ENCODE measurements at places on chromosomes 2 and 18.
A peak's percentile ranks its signal among the peaks of the same experiment; 100 is the strongest.

DNA sequence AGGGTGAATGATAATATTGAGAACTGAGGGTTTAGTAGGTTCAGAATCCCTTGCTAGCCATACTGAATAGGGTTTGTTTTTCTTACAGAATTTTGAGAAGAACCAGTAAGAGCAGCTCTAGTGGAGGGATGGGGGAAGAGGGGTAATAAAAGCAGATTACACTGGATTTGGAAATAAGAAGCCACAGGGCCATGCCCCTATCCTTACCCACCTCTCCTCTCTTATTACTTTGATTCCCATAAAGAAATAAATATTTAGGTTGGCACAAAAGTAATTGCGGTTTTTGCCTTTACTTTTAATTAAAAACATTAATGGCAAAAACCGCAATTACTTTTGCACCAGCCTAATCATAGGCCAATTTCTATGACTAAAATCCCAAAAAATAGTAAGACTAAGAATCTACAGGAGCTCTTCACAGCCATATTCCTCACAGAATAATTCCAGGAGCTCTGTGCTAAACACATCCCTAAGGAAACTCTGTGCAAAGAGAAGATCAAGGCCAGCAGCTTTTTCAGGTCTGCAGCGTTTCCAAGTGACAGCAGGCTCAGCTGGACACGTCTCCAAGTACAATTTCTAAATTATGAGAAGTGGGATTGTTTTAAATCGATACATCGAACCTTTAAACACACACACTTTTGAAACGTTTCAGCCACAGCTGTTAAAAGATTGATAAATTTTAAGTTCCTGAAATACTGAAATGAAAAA, 58.4 kb upstream of the RTN4 start:
- DNase-seq = no peak

- no peak for DNase-seq
Measured at GRCh38 chr2:7411691-7412090, 494.5 kb downstream of the RNF144A start.

GRCh38 chr2:209938906-209939305, 63.5 kb upstream of the RPE start:
- no peak for DNase-seq

GRCh38 chr2:69645031-69645431, 1.5 kb upstream of the AAK1 start:
- DNase-seq = no peak

DNA sequence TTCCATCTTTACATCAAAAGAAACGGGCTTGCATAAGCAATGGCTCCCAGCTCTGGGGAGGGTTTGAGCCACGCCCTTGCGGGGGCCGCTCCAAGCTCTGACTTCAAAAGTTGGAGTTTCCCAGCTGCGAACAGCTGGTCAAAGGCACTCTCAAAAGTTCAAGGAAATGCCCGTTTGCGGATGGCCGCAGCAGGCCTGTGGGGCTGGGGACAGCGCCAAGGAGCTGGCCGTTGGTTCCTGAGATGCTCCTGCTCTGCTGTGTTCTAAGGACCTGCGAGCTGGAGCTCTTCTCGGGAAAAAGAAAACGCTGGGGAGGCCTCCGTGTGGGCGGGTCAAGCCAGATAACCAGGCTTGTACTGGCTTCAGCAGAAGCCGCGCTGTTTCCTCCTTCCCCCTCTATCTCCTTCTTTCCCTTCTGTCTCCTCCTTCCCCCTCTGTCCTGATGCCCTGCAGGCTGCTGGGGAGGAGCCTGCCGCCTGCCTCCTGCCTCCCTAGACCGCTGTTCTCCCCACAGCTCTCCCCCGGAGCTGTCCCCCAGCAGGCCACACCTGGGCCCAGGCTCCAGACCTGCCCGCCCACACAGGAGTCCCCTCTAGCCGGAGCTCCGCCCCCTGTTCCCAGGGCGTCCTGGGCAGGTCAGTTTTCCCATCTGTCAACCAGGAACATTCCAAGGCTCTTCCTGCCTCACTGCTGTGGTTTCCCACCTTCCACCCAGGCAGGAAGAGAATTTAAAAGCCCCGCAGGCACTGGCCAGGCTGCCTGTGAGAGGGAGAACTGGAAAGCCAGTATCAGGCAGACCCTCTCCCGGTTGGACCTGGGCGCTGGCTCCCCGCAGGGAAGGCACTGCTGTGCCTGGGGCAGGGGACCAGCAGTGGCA, 14.1 kb downstream of the KLF11 start:
- no peak for DNase-seq

DNA sequence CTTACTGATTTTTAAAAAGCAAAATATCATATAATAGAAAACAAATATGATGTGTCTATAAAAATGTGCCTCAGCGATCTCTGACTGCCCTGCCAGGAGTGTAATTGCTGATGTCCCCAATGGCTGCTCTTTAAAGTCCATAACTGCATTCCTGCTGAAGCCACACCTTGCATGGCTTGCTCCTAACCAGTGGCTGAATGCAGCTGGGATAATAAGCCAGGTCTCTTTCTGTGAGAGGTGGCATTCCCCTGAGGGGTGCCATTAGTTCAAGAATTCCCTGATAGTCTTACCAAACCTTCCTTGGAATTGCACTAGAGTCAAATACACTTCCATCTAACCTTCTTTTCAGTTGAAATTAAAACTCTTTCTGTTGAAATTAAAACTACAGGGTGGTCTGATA, 125.8 kb upstream of the ZNF804A start:
- DNase-seq = no peak

DNA sequence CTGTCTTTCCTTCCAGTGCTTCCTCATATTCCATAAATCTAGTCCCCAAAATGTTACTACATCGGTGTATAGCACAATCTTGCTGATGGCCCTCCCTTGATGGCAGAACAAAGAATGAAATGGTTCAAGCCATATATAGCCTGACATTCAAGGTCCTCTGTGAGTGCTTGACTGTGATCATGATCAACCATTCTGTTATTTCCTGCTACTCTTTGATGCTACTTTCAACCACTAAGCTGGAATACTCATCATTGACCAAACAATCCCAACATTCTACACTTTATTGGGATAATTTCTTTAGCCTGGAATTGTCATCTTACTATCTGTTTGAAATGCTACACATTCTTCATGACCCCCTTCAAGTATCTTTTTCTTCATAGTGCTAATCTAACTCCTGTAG, 633.9 kb downstream of the PLCL1 start:
- DNase-seq = no peak

DNA sequence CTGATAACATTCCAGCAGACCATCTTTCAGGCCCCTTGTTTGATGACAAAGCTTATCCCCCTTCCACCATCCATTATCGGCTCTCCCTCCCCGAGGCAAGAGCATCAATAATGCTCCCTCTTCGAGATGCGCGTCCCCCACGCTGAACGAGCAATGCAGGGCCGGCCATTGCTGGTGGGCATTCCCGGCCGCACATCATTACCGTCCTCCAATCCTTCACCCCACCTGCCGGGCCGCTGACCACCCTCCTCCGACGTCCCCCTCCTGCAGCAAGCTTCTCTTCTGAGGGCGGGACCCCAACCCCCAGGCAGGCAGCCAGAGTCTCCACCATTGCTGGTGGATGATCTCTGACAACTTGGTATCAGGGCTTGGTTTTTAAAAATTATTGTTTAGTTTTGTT, 208.6 kb downstream of the SMAD2 start:
- no peak for DNase-seq

GRCh38 chr2:139790807-139791752, 1010.9 kb upstream of the NXPH2 start:
- DNase-seq = no peak

GRCh38 chr2:66601624-66602023, 166.7 kb downstream of the MEIS1 start:
- no peak for DNase-seq

GRCh38 chr2:235951493-235951892, 216.7 kb downstream of the GBX2 start:
- DNase-seq = no peak

DNA sequence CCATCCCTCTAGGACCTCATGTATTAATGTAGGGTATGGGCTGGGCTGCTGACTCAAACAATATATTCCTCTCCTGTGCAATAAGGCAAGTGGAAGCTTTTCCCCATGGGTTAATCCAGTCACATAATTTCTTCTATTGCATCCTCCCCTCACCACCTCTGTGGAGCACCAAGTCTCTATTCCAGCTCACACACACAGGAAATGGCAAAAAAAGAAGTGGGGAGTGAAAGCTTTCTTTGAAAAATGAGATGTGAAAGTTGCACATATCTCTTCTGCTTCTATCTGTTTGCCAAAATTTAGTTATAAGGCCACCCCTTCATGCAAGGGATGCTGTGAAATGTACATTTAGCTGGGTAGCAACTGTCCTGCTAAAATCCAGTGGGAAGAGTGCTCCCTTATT, 121.3 kb downstream of the CDC42EP3 start:
- no peak for DNase-seq

DNA sequence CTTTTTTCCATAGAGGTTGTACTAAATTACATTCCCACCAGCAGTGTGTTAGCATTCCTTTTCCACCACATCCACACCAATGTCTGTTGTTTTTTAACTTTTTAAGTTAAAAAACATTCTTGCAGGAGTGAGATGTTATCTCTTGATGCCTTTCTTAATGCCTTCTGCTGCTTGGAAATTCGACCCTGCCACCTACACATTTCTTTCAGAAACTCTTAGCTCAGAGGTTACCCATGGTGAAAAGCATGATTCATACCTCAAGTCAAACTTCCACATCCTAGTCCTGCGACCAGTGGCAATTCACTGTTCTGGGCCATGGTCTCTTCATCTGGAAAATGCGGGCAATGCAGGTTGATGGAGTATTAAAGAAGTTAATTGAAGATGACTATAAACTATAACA, 12.7 kb upstream of the HNMT start:
- no peak for DNase-seq

DNA sequence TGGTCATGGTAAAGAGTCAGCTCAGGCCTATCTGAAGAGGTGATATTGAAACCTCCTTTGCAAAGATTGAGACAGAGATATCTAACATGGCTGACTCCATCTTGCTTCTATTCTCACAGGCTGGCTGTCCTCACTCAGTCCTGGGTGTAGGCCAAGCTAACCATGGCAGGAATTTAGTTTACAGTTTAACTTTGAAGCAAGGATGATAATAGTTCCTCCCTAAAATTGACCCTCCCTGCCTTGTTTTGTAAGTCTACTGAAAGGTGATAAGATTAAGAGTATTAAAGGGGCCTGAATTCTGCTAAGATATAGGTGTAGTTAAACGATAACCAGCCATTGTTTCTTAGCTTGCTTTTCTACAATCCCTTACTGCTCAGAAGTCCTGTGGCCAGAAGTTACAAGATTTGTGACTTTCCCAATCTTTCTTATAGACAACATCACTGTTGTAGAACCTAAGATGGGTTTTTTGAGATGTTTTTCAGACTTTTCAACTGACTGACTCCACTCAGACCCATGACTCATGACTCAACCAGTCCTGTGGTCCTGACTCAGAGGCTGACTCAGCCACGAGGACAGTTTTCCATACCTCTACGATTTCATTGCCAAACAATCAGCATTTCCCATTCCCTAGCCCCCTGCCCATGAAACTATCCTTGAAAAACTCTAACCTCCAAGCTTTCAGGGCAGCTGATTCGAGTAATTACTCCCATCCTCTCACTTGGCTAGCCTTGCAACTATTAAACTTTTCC, 195.7 kb upstream of the SESTD1 start:
- no peak for DNase-seq

DNA sequence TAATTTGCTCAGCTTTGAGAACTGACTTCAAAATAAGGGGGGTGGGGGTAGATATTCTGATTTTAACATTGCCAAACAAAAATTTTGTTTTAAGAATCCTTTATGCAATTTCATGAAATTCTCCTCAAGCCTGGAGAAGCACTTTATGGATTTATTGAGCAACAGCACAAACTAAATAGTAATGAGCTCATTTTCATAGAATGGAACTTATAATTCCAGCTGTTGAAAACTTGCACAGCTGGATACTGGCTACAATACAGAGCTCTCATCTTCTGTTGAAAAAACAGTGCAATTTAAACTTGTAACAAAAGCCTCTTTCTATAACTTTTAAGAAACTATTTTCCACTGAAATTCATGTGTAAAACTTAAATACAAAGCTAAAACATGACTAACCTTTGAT, 137.6 kb upstream of the FN1 start:
- no peak for DNase-seq

DNA sequence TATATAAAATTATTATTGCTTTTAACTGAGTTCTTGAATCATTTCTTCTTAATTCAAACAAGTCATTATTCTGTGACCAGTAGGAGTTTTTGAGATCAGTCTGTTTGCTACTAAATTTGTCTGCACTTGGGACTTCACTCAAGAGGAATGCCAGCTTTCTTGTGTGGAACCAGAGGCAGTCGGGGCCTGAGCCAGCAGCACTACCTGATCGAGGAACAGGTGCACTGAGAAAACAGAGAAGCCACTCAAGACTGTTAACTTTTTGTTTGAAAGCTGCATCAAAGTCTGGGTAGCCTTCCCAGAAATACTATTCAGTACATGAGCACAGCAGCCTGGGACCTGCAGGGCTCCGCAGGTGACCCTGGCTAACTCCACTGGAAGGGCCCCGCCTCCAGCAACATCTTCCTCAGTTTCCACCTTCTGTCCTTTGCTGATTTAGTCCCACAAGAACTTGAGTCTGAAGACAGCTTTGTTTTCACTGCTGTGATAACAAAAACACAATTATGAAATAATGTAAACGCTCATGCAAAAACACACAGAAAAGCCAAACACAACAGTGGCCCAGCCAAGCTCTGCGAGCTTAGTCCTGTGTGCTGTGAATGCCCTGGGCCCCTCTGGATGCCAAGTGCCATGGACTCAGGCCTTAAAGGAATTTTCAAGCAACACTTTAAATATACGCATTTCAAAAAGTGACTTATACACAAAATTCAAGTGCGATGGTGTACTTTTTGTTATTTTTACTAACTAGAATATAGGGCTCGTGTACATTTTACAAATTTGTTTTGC, 62.0 kb downstream of the SH3YL1 start:
- DNase-seq = no peak

DNA sequence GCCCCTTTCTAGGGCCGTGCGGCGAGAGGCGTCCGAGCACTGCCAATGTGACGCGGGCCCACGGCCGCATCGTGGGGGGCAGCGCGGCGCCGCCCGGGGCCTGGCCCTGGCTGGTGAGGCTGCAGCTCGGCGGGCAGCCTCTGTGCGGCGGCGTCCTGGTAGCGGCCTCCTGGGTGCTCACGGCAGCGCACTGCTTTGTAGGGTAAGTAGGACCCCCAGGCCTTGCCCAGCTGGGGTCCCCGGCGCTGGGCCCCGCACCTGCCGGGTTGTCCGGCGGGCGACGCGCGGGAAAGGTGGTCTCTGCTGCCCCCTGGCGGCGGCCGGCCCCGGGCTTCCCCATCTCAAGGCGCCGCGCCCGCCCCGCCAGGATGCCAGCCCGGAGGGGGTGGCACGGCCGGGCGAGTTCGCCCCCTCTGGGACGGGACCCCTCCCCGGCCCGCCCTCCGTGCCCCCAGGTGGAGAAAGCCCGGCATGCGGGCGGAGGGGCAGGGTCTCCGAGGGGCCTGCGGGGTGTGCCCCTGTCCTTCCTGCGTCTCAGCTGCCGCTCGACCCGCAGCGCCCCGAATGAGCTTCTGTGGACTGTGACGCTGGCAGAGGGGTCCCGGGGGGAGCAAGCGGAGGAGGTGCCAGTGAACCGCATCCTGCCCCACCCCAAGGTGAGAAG, 1.9 kb downstream of the PRSS56 start:
- DNase-seq = peak; percentile 49

GRCh38 chr2:95670167-95670566, 78.4 kb downstream of the TRIM43 start:
- DNase-seq = no peak

- no peak for DNase-seq
Measured at GRCh38 chr2:23385748-23386338, 864 bp downstream of the KLHL29 start.

- DNase-seq = no peak
Measured at GRCh38 chr18:42807887-42808286, 307.6 kb downstream of the RIT2 start.

GRCh38 chr18:68177807-68178702, 536.9 kb downstream of the TMX3 start:
- no peak for DNase-seq

GRCh38 chr2:155026651-155027174, 328.2 kb downstream of the KCNJ3 start:
- DNase-seq = no peak

All from hematopoietic multipotent progenitor cell treated with erythropoietin and hydrocortisone succinate and interleukin-3 and kit ligand, for 17 days (in vitro differentiated cells).